ENCODE measurements at places on chromosomes 1 and 21.

DNA sequence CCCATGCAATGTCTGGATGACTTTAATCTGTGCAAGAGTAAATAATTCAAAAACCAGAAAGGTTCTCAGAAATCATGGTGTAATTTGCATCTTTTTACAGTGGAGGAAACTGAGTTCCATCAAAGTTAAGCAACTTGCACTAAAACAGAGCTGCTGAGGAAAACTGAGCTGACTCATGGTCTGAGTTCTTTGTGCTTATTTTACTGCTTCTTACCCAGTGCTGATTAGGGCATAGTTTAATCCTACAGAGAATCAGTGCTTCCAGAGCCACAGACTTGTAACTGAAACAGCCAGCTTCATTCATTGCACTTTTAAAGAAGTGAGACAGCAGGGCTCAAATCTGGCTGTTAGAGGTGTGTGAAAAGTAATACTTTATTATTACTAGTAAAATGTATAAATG is 10.9 kb upstream of the RWDD3 start:
- no peaks in the 10 kb centered on the region for H3K27me3 ChIP-seq
- H3K36me3 ChIP-seq: no peaks in the 10 kb centered on the region
- H3K27ac ChIP-seq: no peak overlapping the region
- H3K4me1 ChIP-seq: peaks cover 4% of the 10 kb centered on the region
- DNase-seq: no peak

GRCh38 chr21:34640858-34641257 is 25.9 kb upstream of the RCAN1 start:
- DNase-seq: peak; percentile 3
- H3K4me3 ChIP-seq: no peak overlapping the region

- no peaks in the 10 kb centered on the region for H3K27me3 ChIP-seq
- H3K27ac ChIP-seq: no peak overlapping the region
- no peak for DNase-seq
- no peaks in the 10 kb centered on the region for H3K36me3 ChIP-seq
- H3K4me3 ChIP-seq: no peak overlapping the region
Observed at GRCh38 chr1:221979444-221980032, 237.6 kb upstream of the DUSP10 start.

DNA sequence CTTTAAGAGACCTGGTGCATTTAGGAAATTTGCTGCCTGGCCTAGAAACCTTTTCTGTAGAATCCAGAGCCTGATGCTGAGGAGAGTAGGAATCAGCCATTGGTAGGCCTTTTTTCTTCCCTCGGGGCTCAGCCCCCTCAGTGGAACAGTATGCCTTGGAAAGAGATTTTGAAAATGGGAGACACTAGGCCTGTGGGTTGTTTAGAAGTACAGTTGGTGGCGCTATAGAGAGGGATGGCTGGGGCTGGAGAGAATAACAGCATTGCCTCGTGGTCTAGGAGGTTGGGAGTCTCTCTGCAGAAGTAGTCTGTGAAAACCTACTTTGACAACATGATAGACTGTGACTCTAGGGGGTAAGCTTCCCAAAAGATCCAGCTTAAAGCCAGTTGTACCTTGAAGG is 8.2 kb downstream of the KIF2C start:
- no peak overlapping the region for H3K4me3 ChIP-seq
- DNase-seq: no peak
- no peaks in the 10 kb centered on the region for H3K27me3 ChIP-seq
- no peak overlapping the region for H3K27ac ChIP-seq
- H3K36me3 ChIP-seq: peaks cover 54% of the 10 kb centered on the region

GRCh38 chr1:169426174-169426705 is 1.0 kb downstream of the CCDC181 start:
- H3K27ac ChIP-seq: no peak overlapping the region
- H3K4me1 ChIP-seq: no peaks in the 10 kb centered on the region
- no peaks in the 10 kb centered on the region for H3K27me3 ChIP-seq

GRCh38 chr1:177385760-177386698 is 215.3 kb downstream of the BRINP2 start:
- no peak overlapping the region for H3K4me3 ChIP-seq
- no peak for DNase-seq
- H3K4me1 ChIP-seq: no peaks in the 10 kb centered on the region
- H3K36me3 ChIP-seq: no peaks in the 10 kb centered on the region

DNA sequence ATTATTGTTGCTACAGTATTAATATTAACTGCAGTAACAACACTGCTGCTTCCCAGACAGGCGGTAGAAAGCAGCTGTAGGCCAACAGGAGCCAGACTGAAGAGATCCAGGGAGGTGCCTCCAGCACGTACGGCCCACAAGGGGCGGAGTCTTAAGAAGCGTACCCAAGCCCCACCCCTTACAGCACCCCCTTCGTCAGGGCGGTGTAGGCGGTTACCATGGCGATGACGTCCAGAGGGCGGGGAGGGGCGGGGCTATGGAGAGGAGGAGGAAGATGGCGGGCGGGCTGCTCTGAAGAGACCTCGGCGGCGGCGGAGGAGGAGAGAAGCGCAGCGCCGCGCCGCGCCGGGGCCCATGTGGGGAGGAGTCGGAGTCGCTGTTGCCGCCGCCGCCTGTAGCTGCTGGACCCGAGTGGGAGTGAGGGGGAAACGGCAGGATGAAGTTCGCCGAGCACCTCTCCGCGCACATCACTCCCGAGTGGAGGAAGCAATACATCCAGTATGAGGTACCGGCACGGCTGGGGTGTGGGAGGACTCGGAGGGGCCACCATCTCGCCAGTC is at the start of gene XPR1:
TSS of gene XPR1 (plus strand) at position 257 of the 560 bp plus-strand sequence. CDS start at position 437, 180 bp downstream.
- H3K27me3 ChIP-seq: no peaks in the 10 kb centered on the region
- H3K4me1 ChIP-seq: no peaks in the 10 kb centered on the region
- H3K4me3 ChIP-seq: peak within 1 kb of the TSS; percentile 93
- peak; percentile 93 for DNase-seq

DNA sequence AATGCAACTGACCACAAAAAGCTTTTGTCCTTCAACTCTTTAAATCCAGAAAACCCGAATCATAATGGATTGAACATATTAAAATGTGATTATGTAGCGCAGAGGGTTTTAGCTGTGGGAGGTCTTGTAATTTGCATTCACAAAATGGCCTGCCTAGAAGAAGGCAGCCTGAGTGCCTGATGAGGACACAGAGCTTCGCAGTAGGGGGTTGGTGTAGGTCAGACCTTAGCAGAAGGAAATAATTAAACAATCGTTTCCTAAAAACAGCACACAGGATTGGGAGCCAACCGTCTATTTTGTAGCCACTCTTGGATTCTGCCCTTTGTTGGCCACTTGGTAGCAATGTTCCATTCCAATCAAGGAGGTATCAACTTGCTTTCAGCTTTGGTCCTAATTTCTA is 195.7 kb upstream of the KIAA0040 start:
- peaks cover 3% of the 10 kb centered on the region for H3K4me1 ChIP-seq
- no peaks in the 10 kb centered on the region for H3K27me3 ChIP-seq
- no peak for DNase-seq
- no peak overlapping the region for H3K27ac ChIP-seq
- H3K4me3 ChIP-seq: no peak overlapping the region
- H3K36me3 ChIP-seq: no peaks in the 10 kb centered on the region

DNA sequence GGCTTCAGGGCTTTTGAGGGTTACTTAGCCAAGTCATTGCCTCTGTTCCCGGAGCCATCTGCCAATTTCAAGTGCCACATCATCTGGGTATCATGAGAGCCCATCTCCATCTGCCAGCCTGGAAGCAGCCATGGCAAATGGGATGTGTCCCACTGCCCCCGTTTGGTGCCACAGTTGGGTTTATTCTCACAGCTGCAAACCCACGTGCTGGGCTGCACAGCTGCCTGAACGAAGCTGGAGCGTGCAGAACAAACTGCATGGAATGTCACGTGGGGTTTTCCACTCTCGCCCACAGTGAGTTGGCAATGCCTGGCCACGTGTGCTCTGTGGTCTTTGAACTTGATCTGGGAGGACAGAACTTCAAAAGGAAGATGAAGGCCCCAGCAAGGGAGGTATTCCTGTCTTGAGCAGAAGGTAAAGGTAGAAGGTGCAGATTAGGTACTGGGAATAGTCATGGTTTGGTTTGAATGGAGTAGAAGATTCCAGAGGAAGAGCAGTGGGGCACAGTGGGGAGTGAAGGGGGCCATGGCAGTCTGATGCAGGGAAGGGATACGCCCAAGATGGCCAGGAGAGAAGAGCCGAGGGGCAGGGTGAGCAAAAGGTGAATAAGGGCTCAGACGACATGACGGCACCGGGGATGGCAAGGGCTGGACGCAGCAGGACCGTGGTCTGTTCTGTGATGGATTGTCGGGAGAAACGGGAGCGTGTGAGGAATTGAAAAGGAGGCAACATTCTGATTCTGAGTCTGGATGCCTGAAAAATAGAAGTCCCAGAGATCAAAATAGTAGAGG is 222.0 kb downstream of the KAZN start:
- no peaks in the 10 kb centered on the region for H3K4me1 ChIP-seq
- H3K27ac ChIP-seq: no peak overlapping the region
- H3K27me3 ChIP-seq: no peaks in the 10 kb centered on the region
- DNase-seq: no peak
- no peak overlapping the region for H3K4me3 ChIP-seq

Measured in H1 (cell line).